Stimulated activated naive CD4-positive, alpha-beta T cell treated with Interleukin-2 at 50 U/mL for 16 hours (primary cell): ENCODE measurements at places on chromosomes 7 and 10.
A peak's percentile ranks its signal among the peaks of the same experiment; 100 is the strongest.

- DNase-seq, result no peak
Observed at GRCh38 chr7:120441850-120442249, 168.9 kb downstream of the KCND2 start.

DNA sequence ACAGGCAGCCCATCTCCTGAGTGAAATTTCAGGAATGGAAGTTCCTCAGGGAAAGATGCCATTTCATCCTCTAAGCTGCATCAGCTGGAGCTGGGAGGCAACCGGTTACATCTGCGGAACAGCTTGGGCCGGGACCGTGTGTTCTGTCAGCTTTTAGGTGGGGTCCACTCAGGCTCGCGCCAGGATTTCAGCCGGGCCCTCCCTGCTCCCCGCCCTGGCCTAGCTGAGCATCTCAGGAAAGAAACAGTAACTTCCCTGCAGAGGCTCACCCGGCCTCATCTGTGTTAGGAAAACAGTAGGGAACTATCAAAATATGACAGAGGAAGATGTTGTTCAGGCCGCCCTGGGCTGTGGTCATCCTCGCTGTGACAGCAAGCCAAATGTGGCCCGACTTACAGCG is 110.4 kb downstream of the TRIL start:
- no peak for DNase-seq

GRCh38 chr10:23291551-23292334 is 52.9 kb downstream of the C10orf67 start:
- no peak for DNase-seq

DNA sequence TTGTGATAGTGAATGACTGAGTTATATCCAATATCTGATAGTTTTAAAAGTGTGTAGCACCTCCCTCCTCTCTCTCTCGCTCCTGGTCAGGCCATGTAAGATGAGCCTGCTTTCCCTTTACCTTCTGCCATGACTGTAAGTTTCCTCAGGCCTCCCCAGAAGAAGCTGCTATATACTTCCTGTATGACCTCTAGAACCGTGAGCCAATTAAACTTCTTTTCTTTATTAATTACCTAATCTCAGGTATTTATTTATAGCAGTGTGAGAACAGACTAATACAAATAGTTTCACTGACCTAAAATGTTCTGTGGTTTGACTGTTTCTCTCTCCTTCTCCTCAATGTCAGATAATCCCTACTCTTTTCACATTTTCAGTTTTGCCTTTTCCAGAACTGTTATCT is 321.3 kb upstream of the MBL2 start:
- no peak for DNase-seq

GRCh38 chr7:47551668-47552440 is 30.1 kb downstream of the TNS3 start:
- no peak for DNase-seq

GRCh38 chr7:101315336-101315735 is 6.3 kb downstream of the IFT22 start:
- DNase-seq, result peak; percentile 25

GRCh38 chr7:117818232-117818631 is 55.0 kb downstream of the CTTNBP2 start:
- DNase-seq, result no peak

DNA sequence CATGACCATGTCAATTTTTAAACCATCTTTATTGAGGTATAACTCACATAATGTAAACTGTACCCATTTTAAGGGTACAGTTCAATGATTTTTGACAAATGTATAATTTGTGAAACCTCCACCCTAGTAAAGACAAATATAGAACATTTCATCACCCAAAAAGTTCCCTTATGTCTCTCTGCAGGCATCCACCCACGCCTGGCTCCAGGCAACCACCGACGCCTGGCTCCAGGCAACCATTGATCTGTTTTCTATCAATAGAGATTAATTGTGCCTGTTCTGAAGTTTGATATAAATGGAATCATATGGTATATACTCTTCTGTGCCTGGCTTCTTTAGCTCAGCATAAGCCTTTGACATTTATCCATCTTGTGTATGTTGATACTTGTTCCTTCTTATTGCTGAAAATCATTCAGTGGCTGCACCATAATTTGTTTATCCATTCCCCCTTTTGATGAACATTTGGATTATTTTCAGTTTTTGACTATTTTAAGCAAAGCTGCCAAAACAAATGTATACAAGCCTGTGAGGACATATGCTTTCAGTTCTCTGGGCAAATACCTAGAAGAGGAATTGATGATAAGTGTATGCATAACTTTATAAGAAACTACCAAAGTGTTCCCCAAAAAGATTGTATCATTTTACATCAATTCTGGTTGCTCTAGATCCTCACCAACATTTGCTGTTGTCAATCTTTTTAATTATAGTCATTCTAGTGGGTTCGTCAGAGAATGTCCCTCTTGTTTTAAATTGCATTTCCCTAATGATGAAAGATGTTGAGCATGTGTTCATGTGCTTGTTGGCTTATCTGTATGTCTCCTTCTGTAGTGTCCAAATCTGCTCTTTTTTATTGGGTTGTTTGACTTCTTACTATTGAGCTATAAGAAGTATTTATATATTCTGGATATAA is 55.7 kb upstream of the HECTD2 start:
- no peak for DNase-seq

GRCh38 chr10:77675347-77675746 is 37.7 kb upstream of the KCNMA1 start:
- DNase-seq, result no peak

- no peak for DNase-seq
Observed at GRCh38 chr10:129846991-129847391, 117.1 kb downstream of the EBF3 start.

GRCh38 chr10:111598433-111599059 is 521.7 kb downstream of the ADRA2A start:
- DNase-seq, result peak; percentile 4

DNA sequence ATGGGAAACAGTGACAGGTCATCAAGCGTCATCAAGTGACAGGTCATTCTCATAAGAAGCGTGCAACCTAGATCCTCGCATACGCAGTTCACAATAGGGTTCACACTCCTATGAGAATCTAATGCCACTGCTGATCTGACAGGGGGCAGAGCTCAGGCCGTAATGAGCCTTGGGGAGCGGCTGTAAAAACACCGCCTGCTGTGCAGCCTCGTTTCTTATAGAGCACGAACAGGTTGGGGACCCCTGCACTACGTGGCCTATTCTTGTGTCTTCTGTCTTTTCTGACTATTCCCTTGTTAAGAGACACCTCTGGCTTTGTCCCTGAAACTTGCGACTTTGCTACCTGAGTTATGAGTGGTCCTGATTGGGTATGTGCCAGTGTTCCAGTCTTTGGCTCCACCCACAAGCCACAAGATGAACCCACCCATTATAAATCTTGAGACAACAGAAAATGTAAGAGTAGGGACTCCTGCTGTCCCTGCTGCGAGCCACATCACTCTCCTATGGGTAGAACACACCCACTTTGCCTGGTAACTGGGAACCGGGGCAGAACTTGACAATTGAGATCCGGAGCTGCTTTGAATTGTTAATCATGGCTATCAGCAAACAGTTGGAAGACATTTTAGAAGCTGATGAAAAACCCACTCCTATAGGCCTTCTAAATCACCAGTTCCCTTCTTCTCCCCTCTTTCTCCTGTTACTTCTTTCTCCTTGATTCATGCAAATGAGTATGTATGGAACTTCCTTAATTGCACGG is 55.8 kb upstream of the EXOC4 start:
- no peak for DNase-seq

GRCh38 chr7:36336390-36336789 is 53.3 kb upstream of the ANLN start:
- no peak for DNase-seq

- DNase-seq, result no peak
Observed at GRCh38 chr7:73433924-73434700, 534 bp downstream of the FZD9 start.

DNA sequence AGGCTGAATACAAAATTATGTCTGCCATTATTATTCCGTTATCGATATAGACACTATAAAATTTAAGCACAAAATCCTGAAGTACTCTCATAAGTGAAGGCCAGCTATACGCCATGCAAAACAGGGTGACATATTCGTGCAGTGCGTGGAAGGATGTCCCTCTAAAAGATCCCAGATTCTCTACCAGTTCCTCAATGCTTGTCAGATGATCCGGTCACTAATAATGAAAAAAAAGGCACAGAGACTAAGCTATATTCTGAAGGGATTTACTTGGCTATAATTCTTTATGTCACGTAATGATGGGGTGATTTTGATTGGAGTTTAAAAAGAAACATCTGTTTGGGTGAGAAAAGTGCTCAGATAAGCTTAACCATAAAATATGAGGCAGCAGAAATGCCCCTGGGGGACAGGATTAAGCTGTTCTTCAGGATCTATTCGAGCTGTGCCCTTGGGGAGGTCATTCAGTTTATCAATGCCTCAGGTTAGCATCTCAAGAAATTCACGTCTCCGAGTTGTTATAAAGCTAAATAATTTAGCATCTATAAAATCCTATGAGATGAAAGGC is 229.7 kb upstream of the PITRM1 start:
- DNase-seq, result no peak

DNA sequence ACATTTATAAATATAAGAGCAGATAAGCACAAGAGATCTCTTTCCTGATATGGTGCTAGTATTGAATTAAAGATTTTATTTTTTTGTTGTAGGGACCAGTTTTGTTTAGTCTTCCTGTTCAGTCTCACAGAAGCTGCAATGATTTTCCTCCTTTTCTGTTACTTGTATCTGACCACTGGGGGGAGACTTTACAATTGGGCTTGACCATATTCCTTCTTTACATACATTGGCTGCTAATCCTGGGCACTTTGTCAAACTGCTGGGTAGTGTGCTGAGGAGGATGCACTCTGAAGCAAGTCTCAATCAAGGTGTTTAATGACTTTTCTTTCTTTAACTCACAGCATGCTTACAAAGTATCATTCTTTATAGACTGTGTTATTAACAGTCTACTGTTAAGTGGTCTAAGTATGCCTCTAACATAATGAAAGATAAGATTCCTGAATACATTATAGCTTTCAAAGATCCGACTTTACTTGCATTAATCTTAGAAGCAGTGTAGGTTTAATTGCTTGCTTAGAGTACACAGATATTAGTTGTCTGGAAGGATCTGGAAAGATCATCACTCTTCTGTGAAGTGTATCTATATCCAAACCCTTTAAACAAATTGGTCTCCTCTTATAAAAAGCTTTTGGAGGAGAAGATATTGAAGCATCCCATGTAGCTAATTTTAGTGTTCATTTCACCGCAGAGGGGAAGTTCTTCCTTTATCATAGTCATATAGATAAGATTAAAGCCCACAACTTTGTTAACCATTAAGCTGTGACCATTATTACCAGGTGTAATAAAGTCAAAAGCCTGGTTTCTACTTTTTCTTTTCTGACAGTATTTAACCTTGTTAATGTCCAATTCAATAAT is 3.1 kb downstream of the PALS2 start:
- no peak for DNase-seq

GRCh38 chr7:135375908-135376699 is 133.8 kb downstream of the CNOT4 start:
- DNase-seq, result no peak

- no peak for DNase-seq
Observed at GRCh38 chr10:30562787-30563186, 66.8 kb downstream of the LYZL2 start.
